Frontal cortex (tissue), 4 donors: ENCODE measurements at places on chromosomes 11 and 22. TPM values are rescaled to one million over a fixed set of nuclear protein-coding genes. Genes with fewer than 3 reads are reported as not detected.

Gene HIPK3
- total RNA-seq: 313 TPM

Gene C11orf97
- not detected for total RNA-seq

DNA sequence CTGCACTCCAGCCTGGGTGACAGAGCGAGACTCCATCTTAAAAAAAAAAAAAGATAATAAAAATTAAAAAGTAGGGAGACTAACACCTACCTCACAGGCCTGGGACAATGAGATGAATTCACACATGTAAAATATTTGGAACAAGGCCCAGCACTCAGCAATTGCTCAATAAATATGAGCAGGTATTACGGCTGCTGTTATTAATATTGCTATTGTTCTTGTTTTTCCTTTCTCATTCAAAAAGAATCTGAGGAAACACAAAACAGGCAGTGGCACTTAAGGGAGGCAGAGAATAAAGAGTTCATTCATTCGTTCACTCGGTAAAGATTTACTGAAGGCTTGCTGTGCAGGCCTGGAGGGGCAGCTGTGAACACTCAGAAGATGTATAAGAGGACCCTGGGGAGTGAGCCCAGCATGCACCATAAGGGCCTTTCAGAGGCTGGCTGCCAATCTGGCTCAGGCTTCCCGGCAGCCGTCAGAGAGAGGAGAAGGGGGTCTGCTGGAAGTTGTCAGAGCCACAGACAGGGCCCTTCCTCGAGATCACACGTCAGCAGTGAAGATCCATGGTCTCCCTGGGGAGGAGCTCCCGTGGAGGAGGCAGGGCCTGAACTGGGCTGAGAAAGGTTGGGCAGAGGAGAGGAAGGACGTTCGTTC lies 51.6 kb upstream of the TCF20 start:
- DNase-seq: no peak

DNA sequence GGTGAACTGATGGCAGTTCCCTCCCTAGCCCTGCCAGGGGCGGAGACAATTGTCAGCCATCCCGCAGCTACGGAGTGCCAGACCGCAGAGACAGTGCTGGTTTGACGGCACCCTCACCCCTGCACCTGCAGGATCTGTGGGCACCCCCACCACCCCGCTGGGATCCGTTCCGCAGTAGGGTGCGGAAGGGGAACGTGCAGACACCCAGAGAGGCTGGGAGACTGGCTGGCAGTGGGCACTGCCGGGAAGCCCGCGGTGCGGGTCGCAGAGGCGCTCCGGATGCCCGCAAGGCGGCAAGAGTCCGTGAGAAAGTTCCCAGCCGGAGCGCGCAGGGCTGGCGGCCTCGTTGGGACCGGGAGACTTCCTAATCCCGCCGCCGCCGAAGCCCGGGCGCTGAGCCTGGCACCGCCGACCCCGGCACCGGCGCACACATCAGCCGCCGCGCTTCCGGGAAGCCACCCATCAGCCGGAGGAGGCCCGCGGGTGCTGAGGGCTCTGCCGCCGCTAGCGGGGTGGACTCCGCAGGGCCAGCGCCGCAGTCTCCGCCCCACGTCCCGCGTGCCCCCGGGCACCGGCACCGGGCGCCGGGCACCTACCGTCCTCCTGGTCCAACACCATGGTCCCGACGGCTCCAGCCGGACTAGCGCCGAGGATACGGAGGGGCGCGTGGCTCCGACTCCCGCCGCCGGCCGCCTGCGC lies 4.3 kb upstream of the LMO1 start:
- DNase-seq: no peak

DNA sequence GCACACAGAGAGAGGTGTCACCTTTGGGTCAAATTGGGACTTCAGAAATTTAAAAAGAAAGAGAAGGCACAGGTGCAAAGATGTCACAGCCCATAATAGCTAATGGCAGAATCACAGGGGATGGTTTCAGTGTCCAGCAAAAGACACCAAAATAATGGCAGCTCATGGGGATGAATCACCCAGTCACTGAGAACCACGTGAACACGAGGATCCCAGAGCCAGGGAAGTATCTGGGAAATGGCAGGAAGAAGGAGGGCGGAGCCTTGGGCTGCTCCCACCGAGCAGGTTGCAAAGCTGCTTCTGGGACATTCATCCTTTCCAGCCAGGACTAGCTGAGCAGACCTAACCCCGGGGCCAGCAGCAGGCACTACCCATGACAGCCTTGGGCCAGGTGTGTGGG lies 45.6 kb downstream of the TRMU start:
- no peak for DNase-seq

DNA sequence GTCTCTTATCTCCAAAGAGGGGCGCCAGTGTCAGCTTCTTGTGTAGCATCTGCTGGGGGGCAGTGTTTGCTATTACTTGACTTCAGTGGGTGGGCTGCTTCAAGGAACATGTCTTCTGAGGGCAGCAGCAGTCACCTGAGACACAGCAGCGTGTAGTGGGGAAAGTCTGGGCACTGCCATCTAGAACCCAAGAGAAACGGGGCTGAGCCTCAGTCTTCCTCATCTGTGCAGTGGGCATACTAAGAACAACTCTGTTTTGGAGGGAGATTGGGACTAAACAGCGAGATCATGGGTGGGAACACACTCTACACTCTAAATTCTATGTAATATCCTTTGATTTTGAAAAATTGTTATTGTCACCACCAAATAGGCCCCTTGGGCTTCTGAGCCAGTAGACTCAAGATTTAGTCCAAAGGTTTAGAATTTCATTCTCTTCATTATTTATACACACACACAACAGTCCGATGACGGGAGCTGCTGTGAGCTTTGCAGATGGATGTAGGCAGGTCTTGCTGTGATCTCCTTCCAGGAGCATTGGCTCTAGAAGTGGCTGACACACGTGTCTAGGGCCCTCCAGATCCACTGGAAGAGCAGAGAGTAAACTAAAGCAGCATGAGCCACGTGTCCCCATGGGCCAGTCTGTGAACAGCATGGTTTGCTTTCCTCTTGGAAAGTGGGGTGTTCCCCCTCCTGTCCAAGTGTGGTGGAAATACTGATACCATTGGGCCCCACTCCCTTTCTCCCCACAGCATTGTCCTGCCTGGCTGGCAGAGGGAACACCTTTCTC lies 51.8 kb downstream of the TRAF6 start:
- DNase-seq: no peak

GRCh38 chr11:117020869-117021564 lies 77.2 kb downstream of the SIK3 start:
- DNase-seq: no peak

Gene GAL3ST1
- total RNA-seq: 1.2 TPM

- no peak for DNase-seq
Observed at GRCh38 chr22:33400061-33400840, 342.1 kb upstream of the SYN3 start.

GRCh38 chr11:59900366-59901126 lies 22.0 kb downstream of the OOSP3 start:
- DNase-seq: no peak

Gene FXYD6
- 69.3 TPM for total RNA-seq

GRCh38 chr11:89267660-89268302 lies 90.1 kb downstream of the TYR start:
- DNase-seq: no peak

DNA sequence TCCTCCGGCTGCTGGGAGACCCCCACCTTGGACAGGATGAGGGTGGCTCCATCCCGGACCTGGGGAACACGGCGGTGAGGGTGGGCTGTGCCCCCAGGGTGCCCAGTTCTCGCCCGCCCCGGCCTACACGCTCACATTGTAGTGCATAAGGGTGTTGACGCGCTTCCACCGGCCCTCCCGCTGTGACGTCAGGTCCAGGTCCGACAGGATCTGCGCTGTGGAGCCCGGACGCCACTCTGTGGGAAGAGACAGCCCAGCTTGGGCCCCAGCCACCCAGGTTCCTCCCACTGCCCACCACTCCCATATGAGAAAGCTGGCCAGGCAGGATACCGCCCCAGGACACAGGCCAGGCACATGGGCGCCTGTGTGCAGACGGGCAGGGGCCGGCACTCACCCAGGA lies 8.3 kb upstream of the MAPK11 start:
- no peak for DNase-seq

DNA sequence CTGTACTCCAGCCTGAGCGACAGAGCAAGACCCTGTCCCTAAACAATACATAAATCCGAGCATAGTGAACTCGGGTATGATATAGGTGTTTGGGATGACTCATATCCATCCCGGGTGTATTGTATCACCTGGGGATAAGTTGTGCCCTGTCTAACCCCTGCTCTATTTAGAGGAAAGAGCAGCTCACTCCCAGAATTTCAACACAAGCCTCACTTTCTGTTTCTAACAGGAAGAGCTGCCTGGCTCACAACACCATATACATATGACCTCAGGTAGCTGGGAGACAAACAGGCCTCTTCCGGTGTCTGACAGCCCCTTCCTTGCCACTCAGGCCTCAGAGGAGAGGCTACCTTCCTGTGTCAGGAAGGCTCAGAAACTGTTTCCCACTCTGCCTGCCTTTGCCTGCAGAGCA lies 9.9 kb upstream of the MICALL1 start:
- DNase-seq: no peak

GRCh38 chr22:21447694-21448402 lies 19.3 kb upstream of the TMEM191C start:
- DNase-seq: no peak

Gene BLID
- total RNA-seq: 1.2 TPM

DNA sequence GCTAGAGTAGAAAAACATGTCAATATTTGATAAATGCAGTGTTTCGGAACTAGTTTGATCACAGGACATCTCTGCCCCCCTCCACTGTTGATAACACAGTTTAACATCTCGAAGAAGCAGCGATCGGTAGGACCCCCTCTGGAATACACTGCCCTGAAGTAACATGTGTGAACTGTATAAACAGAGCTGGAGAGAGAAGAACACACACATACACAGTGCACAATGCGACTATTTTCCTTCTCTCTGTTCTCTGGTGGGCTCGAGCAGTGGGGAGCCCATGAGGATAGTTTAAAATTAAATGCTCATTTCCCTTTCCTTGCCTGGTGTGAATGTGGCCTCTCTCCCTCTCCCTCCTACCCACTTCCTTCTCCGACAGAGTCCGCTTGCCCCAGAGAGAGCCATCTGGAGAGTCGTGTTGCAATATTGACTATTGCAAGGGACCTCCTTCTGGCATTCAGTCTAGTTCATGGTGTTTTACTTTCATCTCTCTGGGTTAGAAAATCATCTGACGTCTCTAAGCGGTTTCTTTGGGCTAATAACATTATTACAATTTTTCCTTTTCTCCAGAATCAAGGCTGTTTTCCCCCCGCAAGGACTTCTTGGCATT lies 51.6 kb upstream of the BARX2 start:
- DNase-seq: no peak

DNA sequence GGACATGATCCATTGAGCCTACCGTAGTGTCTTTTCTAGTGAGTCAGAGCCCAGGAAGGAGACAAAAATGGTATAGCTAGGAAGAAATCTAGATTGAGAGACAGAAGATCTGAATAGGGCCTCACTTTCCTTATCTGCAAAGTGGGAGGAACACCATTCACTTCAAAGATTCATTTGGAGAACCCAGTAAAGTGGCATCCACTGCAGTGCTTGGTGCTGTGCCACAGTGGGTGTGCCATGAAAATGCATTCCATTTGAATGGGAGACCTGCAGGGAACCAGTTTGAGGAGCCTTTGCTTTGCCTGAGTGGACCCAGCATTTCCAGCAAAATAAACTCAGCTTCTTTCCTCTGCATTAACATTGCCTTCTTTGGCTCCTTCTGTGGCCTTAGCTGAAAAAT lies 470.5 kb upstream of the CADM1 start:
- no peak for DNase-seq

Gene PANX2
- 2.0 TPM for total RNA-seq

- DNase-seq: no peak
Observed at GRCh38 chr22:31448382-31448781, 41.3 kb downstream of the EIF4ENIF1 start.

GRCh38 chr11:128042290-128042751 lies 545.0 kb downstream of the ETS1 start:
- DNase-seq: no peak

DNA sequence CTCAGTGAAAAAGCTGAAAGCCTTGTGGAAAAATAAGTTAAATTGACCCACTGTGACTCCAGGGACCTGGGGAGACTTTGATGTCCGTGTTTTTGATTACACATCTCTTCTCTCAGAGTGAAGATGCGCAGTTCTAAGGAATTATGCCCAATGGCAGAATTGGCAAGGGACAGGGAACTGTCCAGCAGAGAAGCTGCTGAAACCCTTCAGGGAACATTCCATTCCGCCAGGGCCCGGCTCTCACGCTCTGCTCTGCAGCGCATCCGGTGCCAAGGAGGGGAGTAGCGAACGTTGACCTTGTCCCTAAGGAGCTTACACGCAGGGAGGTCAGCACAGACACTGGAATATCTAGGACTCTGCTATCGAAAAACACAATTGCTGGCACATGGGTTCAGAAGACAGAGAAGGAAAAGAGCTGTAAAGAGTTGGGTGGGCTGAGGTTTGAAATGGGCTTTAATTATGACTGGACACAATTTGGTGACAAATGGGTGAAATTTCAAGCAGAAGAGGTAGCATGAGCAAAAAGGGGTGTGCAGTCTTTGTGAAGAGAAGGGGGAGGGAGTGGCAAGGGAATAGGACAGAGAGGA lies 64.5 kb upstream of the B3GAT1 start:
- no peak for DNase-seq

GRCh38 chr11:79413268-79413667 lies 27.6 kb downstream of the TENM4 start:
- no peak for DNase-seq

Gene MS4A4E
- not detected for total RNA-seq

DNA sequence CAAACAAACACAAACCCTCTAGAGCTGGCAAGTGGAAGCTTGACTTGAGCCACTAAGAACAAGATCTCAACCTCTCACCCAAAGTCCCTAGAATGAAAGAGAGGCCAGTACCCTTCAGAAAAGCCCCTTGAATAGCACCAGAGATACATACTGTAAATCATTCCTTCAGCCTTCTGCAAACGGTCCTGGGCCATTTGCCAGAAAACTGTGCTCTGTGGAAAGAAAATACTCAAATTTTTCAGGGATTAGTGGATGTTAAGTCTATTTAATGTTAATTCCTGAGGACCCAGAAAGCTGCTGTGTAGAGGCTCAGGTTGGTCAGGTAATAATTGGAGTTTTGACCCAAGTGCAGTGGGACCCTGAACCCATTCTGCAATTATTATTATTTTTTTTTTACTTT lies 16.9 kb downstream of the SERPINH1 start:
- no peak for DNase-seq

GRCh38 chr11:35619855-35620640 lies 1.8 kb downstream of the FJX1 start:
- peak; percentile 29 for DNase-seq

GRCh38 chr11:100575860-100576717 lies 111.0 kb upstream of the ARHGAP42 start:
- peak; percentile 8 for DNase-seq

- no peak for DNase-seq
Observed at GRCh38 chr11:129578006-129578405, 202.4 kb downstream of the BARX2 start.

Gene MMP8
- not detected for total RNA-seq

DNA sequence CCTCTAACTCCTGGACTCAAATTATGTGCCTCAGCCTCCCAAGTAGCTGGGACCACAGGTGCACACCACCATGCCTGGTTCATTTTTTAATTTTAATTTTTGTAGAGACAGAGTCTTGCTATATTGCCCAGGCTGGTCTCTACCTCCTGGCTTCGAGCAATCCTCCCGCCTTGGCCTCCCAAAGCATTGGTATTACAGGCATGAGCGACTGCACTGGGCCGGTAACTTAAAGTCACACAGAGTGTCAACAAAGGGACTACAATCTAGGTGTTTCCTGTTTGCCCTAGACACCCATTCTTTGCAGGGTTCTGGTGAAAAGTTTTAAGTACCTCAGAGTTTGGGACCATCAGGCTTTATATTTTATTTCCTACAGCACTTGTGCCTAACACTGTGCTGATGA lies 8.4 kb downstream of the UVRAG start:
- no peak for DNase-seq

Gene MYOD1
- total RNA-seq: not detected

- DNase-seq: no peak
Observed at GRCh38 chr11:108551651-108552462, 41.7 kb downstream of the EXPH5 start.
